Renal cortical epithelial cell (primary cell): ENCODE measurements at places on chromosomes 11 and 22. TPM values are rescaled to one million over a fixed set of nuclear protein-coding genes. Genes with fewer than 3 reads are reported as not detected.

SPTBN2 gene
- 88.6 and 208 TPM in 2 replicates for total RNA-seq

GRCh38 chr11:17548444-17548843, 1.4 kb downstream of the OTOG start:
- DNase-seq: no peak

NXPE1 gene
- total RNA-seq: not detected in 2 replicates

DNA sequence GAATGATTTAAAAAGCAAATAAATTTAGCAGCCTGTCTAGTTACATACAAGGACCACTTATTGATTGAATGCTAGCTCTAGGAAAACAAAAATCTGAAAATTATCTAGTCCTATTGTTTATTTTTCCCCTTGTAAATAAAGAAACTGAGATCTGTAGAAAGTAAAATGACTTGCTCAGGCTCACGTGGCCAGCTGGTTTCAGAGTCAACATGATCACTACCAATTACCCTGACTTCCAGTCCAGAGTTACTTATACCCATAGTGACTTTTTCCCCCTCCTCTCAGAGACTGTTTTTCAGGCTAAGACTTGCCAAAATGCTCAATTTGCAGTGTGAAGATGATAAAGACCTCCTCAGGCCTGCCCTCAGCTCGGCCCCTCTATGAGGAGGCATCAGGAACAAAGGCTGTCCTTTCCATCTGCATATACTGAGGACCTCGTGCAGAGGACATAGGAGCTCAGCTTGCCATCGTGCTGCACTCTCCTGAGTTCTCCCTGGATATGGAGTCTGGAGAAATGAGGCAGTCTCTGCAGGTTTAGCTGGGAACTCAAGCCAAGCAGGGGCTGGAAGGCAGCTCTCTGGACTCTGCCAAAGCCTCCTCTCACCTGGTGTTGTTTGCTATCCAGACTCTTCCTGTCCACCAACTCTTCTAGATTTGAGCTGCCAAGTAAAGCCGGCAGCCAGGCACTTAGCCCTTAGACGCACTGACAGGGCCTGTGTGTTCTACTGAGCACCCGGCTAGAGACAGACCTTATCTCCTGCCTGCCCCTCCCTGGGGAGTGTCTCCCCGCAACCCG, 883.3 kb downstream of the NTM start:
- DNase-seq: no peak

DNA sequence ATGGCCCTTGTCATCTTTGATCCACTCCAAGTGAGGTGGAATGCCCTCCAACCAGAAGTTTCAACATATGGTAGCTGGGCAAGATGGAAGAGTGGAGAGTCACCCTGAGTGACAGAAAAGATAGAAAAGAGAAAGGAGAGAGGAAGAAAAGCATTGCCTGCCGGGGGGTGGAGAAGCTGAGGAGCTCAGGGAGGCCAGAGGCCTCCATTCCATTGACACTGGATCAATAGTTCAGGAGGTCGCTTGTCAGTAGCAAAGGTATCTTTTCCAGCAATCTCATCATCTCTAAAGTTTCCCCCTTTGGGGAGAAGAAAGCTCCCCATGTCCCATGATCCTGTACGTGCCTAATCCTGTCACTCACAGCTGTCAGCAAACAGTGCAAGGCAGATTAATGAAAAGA, 6.7 kb upstream of the C1QTNF6 start:
- no peak for DNase-seq

AIFM3 gene
- total RNA-seq: 0.17 and 0.99 TPM in 2 replicates

DNA sequence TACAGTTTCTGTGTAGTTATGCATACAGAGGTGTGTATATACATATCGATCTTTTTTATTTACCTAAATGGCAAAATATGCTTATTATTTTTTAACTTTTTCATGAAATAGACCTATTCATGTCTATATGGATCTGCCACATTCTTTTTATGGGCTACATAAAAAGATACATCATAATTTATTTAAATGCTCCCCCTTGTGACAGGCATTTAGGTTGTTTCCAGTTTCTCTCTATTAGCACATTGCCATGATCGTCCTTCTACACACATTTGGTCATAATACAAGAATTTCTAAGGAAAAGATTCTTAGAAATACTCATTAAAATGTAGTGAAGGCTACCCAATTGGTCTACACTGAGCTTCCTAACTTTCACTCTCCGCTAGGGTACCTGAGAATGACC, 1067.4 kb downstream of the OPCML start:
- no peak for DNase-seq

ACR gene
- not detected in 2 replicates for total RNA-seq

DNA sequence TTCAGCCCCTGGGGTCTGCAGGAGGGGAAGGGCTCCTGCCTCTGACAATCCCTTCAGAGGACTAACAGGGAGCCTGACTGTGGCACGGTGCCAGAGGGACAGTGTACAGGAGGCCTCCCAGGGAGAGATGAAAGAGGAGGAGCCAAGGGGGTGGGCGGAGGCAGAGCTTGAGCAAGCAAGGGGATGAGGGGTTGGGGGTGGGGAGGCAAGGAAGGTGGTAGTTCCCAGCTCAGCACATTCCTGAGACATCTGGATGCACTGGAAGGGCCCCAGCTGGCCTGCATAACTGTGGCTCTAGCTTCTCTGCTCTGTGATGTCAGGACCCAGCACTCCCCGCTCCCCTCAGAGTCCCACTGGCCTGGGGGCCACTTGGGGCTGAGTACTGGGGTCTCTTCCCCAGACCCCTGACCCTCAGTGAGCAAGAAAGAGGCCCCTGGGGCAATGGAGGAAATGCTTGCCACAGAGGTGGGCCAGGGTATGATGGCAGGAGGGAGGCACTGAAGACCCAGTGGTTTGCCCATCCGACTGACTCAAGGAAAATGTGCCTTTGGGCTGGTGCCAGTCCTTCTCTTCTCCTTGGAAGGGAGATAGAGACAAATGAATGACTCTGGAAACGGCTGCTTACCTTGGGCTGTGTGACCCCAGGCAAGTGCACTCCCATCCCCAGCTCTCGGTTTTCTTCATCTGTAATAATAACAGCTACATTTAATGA, 13.3 kb downstream of the CREB3L1 start:
- peak; percentile 83 for DNase-seq

VPREB1 gene
- not detected in 2 replicates for total RNA-seq

- no peak for DNase-seq
Measured at GRCh38 chr11:119505861-119506260, 82.9 kb upstream of the THY1 start.

DNA sequence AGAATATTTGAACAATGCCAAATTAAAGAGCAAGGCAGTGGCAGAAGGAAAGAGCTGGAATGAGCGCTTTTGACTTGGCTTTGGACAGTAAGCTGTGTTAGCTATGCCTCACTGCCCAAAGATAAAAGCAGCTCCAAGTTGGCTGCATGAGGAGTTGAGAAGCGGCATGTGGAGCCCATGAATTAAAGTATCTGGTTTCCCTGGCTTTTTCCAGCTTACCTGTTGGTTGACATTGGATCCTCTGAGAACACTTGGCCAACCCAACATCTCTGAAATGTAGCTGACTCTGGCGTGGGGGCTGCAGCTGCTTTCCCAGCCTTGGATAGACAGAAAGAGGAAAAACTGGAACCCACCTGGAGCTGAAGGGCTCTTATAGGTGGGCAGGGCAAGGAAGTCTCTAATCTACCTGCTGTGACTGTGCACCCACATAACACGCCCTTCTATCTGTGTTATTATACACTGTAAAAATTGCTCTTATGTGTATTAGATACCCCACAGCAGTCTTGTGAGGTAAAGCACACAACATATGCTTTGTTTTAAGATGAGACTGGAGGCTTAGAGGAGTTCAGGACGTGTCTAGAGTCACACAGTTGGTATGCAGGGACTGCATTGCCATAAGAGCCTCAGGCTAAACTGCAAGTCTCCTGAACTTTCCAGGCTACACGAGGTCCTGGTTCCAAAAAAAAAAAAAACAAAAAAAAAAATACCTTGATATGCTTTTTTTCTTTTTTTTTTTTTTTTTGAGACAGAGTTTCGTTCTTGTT, 5.8 kb downstream of the UBASH3B start:
- DNase-seq: peak; percentile 58

- no peak for DNase-seq
Measured at GRCh38 chr11:105245781-105246315, 106.3 kb upstream of the CARD18 start.

RASSF10 gene
- total RNA-seq: 2.6 and 13.2 TPM in 2 replicates

NCR3LG1 gene
- 0.99 and 2.1 TPM in 2 replicates for total RNA-seq

DNA sequence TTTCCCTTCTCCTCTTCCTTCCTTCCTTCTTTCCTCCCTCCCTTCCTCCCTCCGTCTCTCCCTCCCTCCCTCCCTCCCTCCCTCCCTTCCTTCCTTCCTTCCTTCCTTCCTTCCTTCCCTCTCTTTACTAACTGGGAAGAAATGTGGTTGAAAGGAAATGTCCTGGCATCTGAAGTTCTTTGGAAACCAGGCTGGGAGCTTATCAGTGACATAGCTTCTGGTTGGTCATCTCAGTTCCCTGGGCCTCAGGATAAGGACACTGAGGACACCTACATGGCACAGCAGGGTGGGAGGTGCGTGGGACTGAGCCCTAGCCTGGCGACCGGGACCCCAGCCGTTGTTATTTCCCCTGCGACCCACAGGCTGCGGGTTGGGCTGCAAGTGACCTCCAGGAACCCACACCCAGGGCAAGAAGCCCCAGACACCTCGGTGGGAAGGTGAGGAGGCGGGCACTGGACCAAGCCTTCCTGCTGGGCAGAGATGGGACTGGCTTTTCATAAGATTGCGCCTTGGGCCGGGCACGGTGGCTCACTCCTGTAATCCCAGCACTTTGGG, 1486.5 kb downstream of the TBC1D22A start:
- DNase-seq: no peak

DNA sequence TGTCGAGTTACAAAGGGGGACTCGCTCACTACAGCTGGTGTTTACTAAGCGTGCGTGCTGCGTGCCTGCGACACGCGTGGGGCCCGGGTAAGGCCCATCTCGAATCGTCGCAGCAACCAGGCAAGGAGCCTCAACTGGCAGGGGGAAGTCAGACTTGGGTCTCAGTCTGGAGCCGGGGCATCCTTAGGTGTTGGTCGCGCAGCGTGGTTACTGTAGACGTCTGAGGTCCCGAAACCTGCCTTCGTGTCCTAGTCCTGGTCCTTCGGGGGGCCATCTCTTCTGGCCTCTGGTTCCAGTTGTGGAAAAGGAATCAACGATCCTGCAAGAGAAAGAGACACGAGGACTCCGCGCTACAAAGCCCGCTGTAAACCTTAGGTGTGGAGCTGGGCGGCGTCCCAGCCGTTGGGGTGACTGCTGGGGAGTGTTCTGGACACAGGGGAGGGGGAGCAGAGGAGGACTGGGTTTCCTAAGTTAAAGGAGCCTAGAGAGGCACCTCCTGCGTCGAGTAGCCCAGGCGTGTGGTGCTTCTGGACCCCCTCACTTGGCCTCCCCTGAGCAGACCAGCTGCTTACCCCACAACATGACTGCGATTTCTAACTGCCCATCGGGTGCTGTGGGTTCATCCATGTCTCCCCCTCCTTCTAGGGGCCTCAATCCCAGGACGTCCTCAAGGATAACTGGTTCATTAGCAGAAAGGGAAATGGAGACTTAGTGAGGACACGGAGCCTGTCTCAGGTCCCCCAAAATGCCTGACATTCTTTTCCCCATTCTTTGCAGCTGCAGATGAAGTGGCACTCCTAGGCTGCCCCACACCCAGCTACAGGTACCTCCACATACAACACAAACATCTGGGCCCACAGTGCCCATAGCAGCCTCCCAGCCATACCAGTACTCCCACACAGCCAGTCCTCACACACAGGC, 4.9 kb upstream of the WNT11 start:
- no peak for DNase-seq

PRPF19 gene
- 32.6 and 49.8 TPM in 2 replicates for total RNA-seq

SAA4 gene
- 2.4 and 7.5 TPM in 2 replicates for total RNA-seq

DNA sequence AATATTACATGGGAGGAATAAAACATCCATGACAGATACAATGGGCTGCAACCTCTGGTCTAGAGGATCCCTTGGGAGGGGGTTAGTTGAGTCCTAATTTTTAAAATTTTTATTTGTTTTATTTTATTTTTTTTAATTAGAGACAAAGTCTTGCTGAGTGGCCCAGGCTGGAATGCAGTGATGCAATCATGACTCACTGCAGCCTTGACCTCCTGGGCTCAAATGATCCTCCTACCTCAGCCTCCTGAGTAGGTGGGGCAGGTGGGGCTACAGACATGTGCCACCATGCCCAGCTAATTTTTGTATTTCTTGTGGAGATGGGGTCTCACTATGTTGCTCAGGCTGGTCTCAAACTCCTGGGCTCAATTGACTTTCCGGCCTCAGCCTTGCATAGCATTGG, 43.1 kb downstream of the FDX1 start:
- no peak for DNase-seq

DNA sequence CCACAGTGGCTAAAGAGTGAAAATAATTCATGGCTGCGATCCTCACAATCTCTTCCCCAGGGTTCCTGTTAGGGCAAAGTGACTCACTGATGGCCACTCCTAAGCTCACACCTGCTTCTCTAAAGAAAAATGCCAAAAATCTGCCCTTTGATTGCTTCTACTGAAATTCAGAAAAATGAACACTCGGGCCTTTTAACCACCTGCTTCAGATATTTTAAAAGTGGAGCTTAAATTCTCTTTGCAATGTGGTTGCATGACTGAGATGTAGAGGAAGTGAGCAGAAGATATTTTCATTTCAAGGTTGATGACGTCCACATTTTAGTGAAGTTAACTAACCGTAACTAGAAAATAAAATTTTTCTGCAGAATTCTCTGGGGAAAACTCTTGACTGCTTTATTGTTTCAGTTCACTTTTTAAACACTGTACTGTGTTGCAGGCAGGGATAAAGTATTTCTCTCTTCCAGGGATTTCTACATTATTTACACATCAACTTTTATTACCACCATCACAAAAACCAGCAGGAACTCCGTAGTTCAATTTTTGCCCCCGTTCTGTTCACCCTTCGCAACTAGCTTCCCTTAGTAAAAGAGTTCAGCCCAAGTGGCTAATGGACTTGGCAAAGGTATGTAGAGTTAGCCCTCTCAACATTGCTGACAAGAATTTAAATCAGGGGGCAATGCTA, 8.5 kb downstream of the RAB30 start:
- DNase-seq: peak; percentile 69

TTC12 gene
- 12.2 and 28.2 TPM in 2 replicates for total RNA-seq

MCAT gene
- total RNA-seq: 14.9 and 22.9 TPM in 2 replicates

DNA sequence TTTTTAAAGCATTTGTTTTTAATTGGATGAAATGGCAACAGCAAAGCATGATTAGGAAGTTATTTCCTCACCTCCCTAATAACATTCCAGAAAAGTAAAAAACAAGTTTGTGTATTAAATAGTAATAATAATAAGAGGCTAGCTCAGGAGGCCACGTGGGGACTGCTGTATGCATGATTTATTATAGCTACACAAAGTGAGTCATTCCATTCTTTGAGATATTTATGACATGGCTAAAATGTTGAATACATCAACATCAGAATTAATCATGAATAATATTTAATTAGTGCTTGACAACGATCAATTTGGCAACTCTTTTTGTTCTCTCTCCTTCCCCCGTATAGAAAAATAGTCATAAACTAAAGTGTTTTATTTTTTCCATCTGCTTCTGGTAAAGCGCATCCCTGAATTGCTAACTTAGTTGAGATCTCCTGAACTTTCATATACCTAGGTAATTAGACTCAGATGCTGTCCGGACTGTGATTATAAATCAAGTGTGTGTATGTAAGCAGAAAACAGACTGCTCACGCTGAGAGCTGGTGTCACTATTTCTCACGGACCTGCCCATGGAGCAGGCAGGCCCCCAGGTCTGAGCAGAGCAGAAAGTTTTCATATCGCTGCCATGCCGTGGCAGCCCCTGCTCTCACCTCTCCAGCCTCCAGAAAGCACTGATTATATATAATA, 125.7 kb downstream of the WT1 start:
- no peak for DNase-seq
